ENCODE measurements at places on chromosomes 5 and 9.

GRCh38 chr9:3244963-3245653 is 280.7 kb downstream of the RFX3 start:
- peak; percentile 60 for DNase-seq

DNA sequence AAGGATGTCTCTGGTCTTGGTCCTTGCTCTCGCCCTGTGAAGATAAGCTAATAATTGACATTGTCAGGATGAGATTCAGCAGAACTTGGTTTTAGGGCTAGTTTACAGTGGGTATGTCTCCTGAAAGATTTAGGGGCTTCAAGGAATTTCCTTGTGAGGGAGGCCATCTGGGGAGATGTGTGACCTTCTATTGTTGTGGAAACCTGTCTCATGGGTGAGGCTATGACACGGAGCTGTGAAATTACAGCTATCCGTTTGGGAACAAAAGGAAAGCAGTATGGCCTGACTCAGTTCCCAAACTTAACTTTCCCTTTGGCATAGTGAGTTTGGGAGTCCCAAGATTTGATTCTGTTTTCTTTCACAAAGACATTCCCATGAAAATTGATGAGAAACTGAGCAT is 142.0 kb downstream of the PARP8 start:
- no peak for DNase-seq

DNA sequence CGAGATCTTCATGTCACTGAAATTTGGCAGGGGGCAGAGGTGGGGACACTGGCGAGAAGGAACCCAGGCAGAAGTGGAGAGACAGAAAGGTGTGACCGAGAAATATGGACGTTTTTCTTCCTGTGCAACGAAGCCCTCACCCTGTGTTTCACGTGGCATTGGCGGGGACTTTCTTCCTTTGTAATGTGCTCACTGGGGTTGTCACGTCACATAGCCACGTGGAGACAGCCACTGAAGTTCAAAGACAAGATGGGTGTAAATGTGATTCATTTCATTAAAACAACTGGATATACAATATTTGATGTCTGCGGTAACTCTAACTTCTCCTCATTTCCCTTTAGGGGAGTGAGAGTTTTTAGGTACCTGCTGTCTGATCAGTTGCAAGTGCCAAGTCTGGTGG is 225.7 kb downstream of the FSTL4 start:
- no peak for DNase-seq

DNA sequence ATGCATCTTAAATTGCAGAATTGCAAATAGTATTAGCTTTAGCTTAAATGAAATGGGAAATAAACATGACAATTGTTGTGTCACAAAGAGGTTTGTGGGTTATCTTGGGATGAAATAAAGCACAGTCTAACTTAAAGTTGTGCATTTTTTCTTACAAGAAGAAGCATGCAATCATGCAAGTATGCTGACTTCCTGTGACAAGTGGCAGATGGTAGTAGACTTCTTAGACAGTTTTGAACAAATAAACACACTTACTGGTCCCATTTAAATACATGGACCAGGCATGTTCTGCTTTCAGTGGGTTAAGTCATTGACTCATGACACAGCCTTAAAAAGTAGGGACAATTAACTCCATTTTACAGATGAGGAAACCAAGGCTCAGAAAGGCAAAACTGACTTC is 15.9 kb upstream of the C5orf63 start:
- no peak for DNase-seq

- no peak for DNase-seq
Measured at GRCh38 chr5:173180331-173180730, 36.0 kb downstream of the BNIP1 start.

GRCh38 chr5:32794086-32794485 is 83.0 kb downstream of the NPR3 start:
- no peak for DNase-seq

- no peak for DNase-seq
Measured at GRCh38 chr9:132293145-132293721, 61.6 kb downstream of the SETX start.

- no peak for DNase-seq
Measured at GRCh38 chr5:33901156-33901555, 9.4 kb upstream of the ADAMTS12 start.

- DNase-seq, result peak; percentile 44
Measured at GRCh38 chr9:33818847-33819500, 2.0 kb downstream of the UBE2R2 start.

- DNase-seq, result peak; percentile 73
Measured at GRCh38 chr5:107388141-107388861, 282.4 kb downstream of the EFNA5 start.

DNA sequence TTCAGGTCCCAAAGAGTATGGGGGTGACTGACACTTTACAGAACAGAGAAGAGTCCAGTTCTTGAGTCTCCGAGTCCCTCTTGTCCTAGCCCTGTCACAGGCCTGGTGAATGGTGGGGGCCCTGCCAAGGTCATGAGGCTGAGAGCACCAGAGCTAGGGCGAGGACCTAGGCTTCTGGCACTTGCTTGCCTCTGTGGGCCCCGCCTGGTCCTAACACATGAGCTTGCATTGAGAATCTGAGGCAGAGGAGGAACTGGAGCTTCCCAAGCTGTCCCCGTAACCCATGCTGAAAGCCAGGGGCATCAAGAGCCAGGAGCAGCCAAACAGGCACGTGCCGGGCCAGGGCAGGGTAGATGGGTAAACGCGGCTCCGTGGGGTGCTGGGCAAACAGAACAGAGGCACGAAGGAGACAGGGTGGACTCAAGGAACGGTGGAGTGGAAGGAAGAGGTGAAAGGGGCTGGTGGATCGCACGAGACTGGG is 41.3 kb downstream of the JADE2 start:
- no peak for DNase-seq

GRCh38 chr5:15959370-15960164 is 220.0 kb downstream of the MARCHF11 start:
- no peak for DNase-seq

DNA sequence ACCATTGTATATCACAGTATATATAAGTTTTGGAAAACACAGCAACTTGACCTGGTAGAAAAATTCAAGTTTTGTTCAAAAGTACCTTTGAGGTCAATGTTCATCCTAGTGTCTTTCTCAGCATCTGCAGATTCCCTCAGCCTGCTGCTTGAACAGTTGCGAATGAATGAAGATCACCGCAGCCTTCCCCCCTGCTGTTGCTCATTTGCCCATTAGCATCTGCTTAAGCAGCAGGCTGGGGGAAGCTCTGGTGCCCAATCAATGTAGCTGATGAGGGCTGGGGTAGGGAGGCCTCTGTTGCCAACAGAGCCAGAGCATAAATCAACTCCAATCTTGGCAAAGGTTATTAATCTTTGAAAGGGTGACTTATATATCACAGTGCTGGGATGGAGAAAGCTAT is 586.5 kb upstream of the PTPRD start:
- DNase-seq, result no peak

GRCh38 chr9:755454-756381 is 85.8 kb upstream of the DMRT1 start:
- peak; percentile 91 for DNase-seq

Data from CD14-positive monocyte (primary cell).